ENCODE measurements at places on chromosomes 5 and 9.

DNA sequence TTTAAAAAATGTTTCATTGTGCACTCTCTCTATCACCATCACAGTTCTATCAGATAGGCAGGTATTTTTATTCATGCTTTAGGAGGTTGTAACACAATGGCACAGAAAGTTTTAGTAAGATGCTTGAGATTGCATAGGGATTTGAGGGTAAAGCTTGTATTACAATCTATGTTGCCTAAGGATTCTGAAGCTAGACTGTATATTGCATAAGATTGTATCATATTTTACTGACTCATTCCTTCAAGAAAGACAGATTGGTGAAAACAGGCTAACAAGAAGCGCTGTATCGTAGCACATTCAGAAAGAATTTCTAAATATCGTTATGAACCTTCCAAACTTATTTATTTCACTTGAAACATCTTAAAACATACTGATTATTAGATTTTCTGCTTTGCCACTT is 577.7 kb downstream of the EBF1 start:
- DNase-seq, result no peak

DNA sequence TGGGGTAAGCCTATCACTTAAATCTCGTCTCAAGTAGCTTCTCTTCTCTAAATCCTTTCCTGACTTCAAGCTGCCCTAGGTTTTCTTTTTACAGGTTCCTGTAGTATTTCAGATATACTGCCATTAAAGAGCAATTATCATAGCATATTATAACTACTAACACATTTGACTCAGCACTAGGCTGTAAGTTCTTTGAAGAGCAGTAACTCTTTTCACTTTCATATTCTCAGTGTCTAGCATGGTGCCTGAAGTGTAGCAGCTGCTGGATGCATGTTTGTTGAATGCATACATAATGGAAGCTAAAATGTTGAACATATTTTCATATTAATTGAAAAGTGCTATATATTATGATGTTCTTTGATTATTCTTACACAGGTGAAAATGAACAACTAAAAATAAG is 22.5 kb downstream of the CCDC152 start:
- no peak for DNase-seq

GRCh38 chr5:168881427-168882149 is 302.4 kb upstream of the PANK3 start:
- no peak for DNase-seq

- DNase-seq, result no peak
Observed at GRCh38 chr5:63803165-63803564, 159.1 kb downstream of the HTR1A start.

DNA sequence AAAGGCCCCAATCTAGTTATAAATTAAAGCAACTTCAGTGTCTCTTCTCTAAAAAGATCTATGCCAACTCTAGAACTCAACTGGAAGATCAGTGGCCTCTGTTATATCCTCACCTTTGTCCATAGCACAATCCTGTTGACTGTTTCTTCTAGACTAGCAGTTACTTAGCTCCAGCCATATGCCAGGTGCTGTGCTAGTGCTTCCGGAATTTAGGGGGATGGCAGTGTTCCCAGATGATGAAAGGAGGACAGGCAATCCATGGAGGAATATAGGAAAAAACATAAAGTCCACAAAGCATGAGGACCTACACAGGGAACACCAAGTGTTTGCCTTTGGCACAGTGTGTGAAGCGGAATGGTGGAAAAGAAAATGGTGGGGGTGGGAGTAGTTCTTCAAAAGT is 214.3 kb downstream of the MAPKAP1 start:
- DNase-seq, result no peak

GRCh38 chr9:5871785-5872184 is 18.9 kb upstream of the MLANA start:
- no peak for DNase-seq

DNA sequence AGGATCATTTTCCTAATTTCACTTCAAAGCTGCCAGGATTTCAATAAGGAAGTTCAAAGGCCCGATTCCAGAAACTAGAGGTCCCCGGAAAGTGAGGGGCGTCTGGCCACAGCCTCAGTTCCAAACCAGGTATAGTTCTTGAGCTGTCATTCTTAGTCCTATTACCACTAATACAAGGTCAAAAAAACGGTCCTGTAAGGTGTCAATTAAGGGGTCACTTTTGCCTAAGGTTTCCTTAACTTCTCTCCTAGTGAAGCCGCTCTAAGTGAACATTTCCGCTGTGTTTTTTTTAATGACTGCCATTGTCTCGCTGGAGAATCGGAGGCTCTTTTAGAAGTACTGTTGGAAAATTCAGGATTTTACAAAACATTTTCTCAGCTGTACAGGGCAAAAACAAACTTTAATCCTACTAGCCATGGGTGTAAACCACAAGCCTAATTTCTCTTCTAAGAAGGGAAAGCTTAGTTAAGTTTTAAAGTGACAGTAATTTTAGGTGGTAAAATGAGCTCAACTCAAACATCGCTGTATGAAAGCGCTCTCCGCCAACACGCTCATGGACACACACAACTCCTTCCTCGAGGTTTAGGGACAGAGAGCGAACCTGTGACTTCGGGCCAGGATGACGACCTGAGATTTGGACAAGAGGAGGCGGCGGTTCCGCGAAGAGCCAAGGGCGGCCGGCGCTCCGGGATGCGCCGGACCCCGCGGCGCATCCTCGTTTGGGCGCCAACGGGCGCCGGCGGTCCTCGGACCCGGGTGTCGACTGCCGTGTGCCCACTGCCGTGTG is 76.7 kb upstream of the IFNE start:
- DNase-seq, result no peak

GRCh38 chr5:38463634-38464521 is 92.6 kb downstream of the LIFR start:
- DNase-seq, result no peak

GRCh38 chr9:129626625-129627284 is 792 bp downstream of the NTMT1 start:
- DNase-seq, result no peak

- no peak for DNase-seq
Observed at GRCh38 chr9:97276310-97276852, 31.1 kb upstream of the CCDC180 start.

DNA sequence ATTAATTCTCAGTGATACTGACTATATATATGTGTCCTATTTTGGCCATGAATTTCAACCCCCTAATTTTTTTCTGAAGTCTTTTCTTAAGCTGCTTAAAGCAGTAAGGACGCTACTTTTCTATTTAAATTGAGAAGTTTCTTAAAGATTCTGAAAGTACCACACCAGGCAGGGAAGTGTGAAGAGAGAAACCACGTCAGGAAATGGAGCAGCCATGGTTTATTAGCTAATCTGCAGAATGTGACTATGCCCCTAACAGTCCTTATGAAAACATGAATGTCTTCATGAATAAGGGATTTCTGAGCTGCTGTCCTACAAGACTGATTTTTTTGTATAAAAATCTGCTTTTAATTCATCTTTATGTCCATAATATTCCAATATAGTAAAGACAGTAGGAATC is 1724.3 kb upstream of the C9orf72 start:
- no peak for DNase-seq

GRCh38 chr9:89799221-89799620 is 194.4 kb downstream of the GADD45G start:
- no peak for DNase-seq

- DNase-seq, result no peak
Observed at GRCh38 chr5:151164687-151165392, 7.3 kb upstream of the ANXA6 start.

- DNase-seq, result no peak
Observed at GRCh38 chr5:57448287-57448686, 34.3 kb downstream of the ACTBL2 start.

GRCh38 chr9:134965411-134965810 is 47.7 kb upstream of the FCN1 start:
- no peak for DNase-seq

DNA sequence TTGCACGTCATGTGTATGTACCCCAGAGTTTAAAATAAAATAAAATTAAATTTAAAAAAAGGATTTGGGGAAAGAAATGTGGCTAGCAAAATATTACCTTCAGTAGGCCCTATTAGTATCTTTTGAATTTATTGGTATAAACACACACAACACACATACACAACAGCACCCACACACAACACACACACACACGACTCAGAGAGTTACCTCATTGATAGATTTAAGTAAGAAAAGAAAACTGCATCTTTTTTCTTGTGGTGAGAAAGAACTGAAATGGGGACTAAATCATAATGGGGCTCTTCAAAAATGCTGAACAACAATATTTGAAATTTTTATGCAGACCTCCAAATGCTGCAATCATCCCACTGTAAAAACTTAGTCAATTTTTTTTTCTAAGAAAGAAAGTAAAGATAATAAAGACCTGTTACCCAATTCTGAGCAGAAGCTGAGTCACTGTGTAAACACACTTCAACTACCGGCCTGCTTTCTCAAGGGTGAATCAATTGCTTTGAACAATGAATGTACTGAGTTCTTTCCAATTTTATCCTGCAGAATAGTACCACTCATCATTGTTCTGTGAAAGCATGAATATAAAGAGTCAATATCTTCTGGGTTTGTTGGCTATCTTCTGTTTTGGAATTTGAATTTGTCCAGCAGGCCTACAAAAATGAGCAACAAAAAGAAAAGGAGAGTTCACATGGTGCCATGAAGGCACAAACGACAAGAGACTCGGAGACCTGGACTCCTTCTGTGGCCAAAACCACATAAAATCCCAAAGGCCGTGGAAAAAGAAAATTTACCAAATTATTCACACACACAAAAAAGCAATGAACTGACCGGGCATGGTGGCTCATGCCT is 57.9 kb upstream of the CCNG1 start:
- peak; percentile 24 for DNase-seq

- DNase-seq, result no peak
Observed at GRCh38 chr9:14560194-14560593, 133.0 kb downstream of the ZDHHC21 start.

DNA sequence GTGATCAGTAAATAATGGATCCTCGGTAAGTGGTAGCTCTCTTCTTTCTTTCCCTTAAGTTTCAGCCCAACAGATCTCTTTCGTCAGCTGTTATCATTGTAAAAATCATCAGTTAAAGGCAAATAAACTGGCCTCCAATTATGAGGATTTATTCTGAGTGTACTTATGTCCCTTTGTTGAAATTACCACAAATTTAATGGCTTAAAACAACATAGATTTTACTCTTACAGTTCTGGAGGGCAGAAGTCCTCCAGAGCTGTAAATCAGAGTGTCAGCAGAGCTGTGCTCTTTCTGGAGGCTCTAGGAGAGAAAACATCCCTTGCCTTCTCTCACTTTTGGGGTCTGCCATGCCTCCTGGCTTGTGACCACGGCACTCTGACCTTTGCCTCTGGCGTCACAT is 104.6 kb downstream of the INSYN2B start:
- no peak for DNase-seq

- DNase-seq, result no peak
Observed at GRCh38 chr5:39869396-39869795, 444.6 kb upstream of the DAB2 start.

DNA sequence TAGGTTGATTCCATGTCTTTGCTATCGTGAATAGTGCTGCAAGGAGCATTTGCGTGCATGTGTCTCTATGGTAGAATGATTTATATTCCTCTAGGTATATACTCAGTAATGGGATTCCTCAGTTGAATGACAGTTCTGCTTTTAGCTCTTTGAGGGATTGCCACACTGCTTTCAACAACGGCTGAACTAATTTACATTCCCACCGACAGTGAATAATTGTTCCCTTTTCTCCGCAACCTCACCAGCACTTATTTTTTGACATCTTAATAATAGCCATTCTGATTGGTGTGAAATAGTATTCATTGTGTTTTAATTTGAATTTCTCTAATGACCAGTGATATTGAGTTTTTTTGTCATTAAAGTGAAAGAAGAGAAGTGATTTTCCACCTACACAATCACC is 18.5 kb downstream of the IFNA5 start:
- no peak for DNase-seq

GRCh38 chr9:125883565-125884217 is 136.5 kb downstream of the PBX3 start:
- DNase-seq, result no peak

DNA sequence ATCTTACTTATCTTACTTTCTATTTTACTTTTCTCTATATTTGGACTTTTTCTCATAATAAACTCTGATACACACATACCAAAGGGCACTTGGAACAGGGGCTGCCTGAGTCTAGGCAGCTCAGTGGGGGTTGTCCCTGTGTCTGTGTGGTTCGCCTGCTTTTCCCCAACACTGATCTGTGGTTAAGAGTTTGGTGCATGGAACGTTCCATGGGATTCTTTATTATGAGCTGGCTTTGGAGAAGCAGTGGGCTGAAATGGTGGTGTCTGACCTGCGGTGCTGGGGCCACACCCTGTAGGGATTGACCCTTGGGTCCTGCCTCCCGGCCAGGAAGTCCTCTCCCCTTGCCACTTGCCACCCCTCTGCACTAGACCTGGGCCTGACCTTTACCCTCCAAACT is 47.4 kb downstream of the ANKRD33B start:
- DNase-seq, result no peak

DNA sequence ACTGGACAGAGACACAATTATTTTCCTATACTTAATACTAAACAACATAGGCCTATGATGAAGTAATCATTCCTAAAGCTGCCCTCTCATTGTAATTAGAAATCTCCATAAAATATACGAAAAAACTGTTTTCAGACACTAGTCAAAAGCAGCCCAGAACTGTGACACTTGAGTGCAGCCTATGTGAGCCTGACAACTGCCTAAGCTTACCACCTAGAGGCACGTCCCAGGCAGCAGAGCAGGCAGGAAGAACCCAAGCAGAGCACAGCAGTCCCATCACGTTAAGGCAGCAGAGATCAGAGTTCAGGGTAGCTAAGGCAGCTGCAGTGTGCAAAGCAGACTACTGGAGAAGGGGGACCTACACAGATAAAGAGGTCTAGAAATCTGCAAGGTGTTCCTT is 46.4 kb downstream of the GOLPH3 start:
- DNase-seq, result no peak

DNA sequence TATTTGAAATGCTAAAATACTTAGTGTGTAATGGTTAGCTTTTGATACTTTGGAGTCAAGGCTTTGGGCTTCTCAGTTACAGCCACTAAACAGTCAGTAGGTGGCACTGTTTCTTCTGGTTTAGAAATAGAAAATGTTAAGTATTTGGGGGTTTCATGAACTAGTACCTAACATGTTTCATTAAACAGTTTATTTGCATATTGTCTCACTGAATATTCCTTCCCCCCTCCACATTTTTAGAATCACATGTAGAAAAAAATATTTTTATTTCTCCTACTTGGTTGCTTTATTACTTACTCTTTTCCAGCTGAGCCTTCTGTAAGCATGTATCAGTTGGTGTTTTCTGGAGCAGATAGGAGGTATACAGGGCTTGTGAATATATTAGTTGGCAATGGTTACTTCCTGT is 48.0 kb downstream of the IPO11 start:
- DNase-seq, result no peak

GRCh38 chr9:128798896-128799295 is 11.8 kb downstream of the TBC1D13 start:
- DNase-seq, result no peak

- DNase-seq, result no peak
Observed at GRCh38 chr5:57569601-57570000, 87.0 kb upstream of the ACTBL2 start.

GRCh38 chr5:158384535-158385481 is 525.9 kb upstream of the CLINT1 start:
- DNase-seq, result no peak

DNA sequence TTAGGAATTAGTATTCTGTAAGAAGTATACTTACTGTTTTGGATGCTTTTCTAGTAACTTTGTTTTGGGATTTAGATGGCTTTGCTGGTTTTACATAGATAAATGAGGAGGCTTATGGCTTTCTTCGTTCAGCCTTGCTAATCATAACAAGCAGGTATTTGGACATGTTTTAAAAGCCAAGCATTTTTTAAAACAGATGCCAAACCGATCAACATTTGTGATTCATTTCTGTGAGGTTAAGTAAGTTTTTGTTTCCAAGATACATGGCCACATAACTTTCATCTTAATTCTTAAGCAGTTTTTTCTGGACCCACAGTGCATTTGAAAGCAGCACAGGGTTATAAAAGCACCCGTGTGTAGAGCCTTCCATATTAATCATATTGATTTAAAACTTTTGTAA is 21.7 kb downstream of the TARS1 start:
- DNase-seq, result no peak
